A549 treated with CORT108297 at 1 μM for 4 hours (cell line): ENCODE measurements at places on chromosomes 2 and 18. TPM values are rescaled to one million over a fixed set of nuclear protein-coding genes. Genes with fewer than 3 reads are reported as not detected.

The NOSTRIN gene
- total RNA-seq = 1.3 to 2.1 TPM (median 1.7 TPM) in 5 replicates

The RASGRP3 gene
- 0.73 to 1.1 TPM (median 0.98 TPM) in 5 replicates for total RNA-seq

The ZNF519 gene
- 1.3 to 2.2 TPM (median 1.7 TPM) in 5 replicates for total RNA-seq

The SNRNP200 gene
- total RNA-seq = 121 to 126 TPM (median 124 TPM) in 5 replicates

The TTN gene
- under 0.01 to 0.05 TPM (median under 0.01 TPM) in 5 replicates for total RNA-seq

The NOL4 gene
- total RNA-seq = not detected in 5 replicates

The GCG gene
- not detected in 5 replicates for total RNA-seq

The INPP5D gene
- total RNA-seq = 0.29 to 0.60 TPM (median 0.45 TPM) in 5 replicates

The EFR3B gene
- total RNA-seq = 12.8 to 15.3 TPM (median 13.5 TPM) in 5 replicates

The ICOS gene
- not detected in 5 replicates for total RNA-seq

The CDKL4 gene
- 0.15 TPM in 1 of 5 replicates, not detected in the others for total RNA-seq

The QPCT gene
- 16.9 to 19.5 TPM (median 18.4 TPM) in 5 replicates for total RNA-seq

The CCDC93 gene
- 12.3 to 14.6 TPM (median 14.1 TPM) in 5 replicates for total RNA-seq

The CLEC4F gene
- not detected in 5 replicates for total RNA-seq

The FSIP2 gene
- not detected in 5 replicates for total RNA-seq
